ENCODE measurements at places on chromosomes 6 and 20.

DNA sequence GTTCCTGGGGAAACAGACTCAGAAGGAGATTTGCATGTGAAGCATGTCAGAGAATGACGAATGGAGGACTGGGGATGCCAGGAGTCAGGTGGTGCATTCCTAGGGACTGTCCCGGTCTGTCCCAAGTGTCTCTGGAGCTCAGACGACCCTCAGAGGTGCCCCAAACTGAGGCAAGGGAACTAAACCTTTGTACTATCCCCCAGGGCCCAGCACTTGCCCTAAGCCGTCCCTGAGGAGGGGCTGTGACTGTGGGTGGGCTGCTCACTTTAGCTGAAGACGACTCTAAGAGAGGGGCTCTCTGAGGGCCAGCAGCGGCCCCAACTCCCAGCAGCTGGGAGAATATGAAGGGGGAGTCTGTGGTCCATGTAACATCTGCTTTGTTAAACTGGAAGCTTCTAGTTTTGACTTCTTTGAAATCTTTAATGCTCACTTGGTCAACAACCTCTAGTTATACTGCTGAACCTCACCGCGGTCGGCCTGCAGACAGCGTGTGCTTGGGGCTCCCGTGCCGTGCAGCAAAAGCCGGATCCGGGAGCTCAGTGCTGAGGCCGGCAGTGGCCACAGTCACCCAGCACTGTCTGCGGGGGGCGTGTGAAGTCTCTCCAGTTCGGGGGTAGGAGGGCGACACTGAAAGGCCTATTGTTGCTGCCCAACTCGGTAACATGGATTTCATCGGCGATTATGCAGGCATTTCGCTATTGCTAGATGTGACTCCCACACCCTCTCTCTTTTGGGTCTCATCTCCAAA lies 34.2 kb downstream of the TUBB2B start:
- DNase-seq = no peak

- DNase-seq = no peak
These were observed at the start of the genes HSPA1A and HSPA1L for GRCh38 chr6:31815025-31815838. Gene HSPA1A, plus strand, starts transcription at chr6:31815543. Its CDS starts 214 bp downstream, at chr6:31815757. Gene HSPA1L, minus strand, starts transcription at chr6:31815283. Its CDS starts 3,311 bp downstream, at chr6:31811972.

DNA sequence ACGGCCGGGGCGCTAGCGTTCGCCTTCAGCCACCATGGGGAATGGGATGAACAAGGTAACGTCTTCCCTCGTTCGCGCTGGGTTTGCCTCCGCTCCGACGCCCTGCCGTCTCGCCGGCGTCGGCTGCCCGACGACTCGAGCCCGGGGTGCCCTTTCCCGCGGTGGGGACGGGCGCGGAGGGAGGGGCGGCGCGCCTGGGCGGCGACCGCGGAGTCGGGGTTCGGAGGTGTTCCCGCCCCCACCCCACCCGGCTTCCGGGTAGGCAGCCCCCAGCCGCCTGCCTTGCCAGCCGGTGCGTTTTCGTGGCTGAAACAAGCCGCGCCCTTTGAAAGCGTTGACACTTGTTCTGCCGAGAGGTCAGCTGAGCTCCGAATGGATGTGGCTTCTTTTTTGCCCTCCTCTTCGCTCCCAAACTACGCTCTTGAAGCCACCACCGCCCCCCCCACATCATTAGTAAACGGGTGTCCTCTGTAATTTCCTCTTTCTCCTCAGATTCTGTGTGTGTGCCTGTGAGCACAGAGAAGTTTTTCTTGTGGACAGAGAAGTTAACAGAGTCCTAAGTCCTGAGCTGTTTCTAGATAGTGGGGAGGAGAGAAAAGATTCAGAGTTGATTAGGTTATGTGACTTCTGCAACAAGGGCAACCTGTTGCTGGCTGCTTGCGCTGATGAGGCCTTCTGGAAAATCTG lies 362 bp downstream of the DUSP22 start:
- DNase-seq = peak; percentile 68

DNA sequence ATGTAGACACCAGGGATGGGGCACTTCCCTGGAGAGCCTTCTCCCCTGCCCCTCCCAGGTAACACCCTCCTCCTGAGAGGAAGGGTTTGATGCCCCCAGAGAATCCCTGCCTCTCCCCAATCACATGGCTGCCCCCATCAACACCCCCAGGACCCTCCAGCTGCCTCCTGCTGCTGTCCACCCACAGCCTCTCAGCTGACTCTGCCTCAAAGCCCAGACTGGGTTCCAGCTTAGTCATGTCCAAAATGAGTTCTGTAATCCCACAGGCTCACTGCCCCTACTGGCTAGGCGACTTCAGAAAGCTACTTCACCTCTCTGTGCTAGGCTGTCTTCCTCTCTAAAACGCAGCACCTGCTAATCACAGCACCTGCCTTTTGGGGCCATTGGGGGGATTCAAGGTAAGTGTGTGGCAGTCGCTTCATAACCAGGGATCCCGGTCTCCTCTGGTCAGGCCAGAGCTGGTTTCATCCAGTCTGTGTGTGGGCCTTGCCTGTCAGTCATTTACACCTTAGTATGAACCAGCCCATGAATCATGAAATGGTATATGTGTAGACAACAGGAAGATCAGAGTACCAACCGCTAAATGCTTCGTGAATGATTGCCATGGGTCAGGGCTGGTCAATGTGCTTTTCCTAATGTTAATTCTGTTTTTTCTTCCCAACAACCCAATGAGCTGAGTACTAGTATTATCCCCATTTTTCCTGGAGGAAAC lies 40.4 kb downstream of the TFEB start:
- DNase-seq = no peak

- no peak for DNase-seq
These were observed 33.8 kb upstream of the PLCB4 start for GRCh38 chr20:9035126-9035525.

- DNase-seq = no peak
These were observed 4.2 kb downstream of the PRRT1 start for GRCh38 chr6:32147401-32148132.

- DNase-seq = no peak
These were observed 113.0 kb upstream of the TMEM170B start for GRCh38 chr6:11424395-11425034.

DNA sequence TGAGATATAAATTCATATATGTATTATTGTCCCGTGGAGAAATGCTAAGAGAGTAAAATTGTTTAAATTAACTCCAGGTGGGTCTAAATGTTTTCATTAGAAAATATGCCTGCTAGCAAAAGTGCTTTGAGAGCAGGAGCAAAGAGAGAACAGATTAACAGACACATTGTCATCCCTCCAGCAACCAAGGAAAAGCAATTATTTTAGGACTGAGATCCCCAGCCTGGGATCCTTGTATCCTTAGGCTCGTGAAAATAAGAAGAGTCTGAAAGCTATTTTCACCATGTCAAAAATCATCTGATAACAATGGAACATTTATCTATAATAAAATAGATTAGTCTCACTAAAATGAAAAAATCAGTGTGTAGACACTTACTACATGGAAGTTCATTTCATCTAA lies 11.5 kb upstream of the MRS2 start:
- no peak for DNase-seq

- no peak for DNase-seq
These were observed 90.8 kb upstream of the OGFRL1 start for GRCh38 chr6:71197780-71198179.

DNA sequence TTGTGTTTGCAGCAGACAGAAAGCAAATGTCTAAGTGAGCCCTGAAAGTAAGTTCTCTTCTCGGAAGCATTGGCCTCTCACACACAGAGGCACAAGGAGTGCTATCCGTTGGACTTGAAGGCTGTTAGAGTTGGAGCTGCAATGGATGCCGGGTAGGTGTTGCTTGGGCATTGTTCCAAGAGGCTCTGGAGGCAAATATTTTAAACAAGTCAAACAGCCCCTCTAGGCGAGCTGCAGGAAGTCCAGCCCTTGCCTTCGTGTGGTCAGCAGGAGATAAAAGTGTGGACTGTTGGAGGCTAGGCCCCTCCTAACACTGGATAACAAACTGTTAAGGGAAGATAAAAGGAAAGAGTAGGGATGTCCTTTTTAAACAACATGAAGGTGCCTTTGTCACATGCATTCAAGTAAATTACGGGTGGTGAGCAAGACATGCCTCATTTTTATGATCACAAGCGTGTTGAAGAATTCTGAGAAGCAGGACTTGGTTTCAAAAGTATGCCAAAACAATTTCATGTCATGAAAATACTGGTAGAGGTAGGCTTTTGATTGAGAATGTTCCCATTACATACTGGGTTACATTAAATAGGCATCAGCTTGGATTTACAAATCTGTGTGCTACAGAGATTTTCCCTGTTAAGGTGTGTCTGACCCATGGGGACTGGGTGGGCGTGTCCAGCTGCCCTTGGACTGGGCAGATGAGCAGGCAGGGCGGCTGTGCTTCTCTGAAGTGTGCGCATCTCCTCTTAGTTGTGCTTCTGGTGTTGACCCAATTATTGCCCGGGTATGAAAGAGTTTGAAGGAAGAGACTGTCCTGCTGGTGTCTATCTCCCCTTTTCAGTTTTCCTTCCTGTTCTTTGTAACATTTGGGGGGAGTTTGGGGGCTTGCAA lies 57.5 kb downstream of the RREB1 start:
- no peak for DNase-seq

- DNase-seq = no peak
These were observed 8.3 kb upstream of the ZBTB2 start for GRCh38 chr6:151399679-151400078.

- DNase-seq = peak; percentile 29
These were observed 47.0 kb downstream of the OR2B2 start for GRCh38 chr6:27864906-27865849.

DNA sequence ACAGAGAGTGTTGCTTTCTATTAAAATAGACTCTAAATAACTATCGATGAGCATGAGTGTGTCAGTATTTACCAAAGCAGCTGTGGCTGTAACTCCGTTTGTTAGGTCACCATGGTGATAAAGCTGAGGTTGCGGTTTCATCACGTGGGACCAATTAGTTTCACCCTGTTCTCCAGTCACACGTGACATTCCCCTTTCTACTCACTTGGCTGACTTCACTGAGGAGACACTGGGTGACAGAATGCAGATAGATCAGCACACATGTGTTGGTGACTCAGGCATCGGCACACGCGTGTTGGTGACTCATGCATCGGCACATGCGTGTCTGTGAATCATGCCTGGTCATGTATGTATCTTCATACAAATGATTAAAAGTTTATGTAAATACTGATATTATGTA lies 285.4 kb downstream of the THBS2 start:
- DNase-seq = no peak

DNA sequence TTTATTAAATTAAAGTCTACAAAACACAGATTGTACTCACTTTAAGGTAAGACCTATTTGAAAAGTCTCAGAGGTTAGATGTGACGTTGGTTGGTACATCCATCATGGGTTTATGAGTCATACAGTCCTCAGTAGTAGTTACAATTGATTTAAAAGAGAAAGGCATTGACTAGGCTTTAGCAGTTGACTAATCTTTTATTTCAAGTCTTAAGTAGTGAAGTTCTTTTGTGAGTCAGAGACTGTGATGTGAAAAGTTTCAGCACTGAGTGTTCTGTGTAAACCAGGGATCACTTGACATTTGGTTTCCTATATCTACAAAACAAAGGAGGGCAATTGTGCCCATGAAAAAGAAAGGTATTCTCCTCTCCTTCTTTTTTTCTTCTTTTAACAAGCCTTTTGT lies 221.3 kb downstream of the GRIK2 start:
- no peak for DNase-seq

Data from activated gamma-delta T cell treated with anti-CD3 and anti-CD28 coated beads, Interleukin-2, amount 50 U/mL, for 16 hours (primary cell).